ENCODE measurements at places on chromosomes 2 and 18.

- DNase-seq, result peak; percentile 14
Observed at GRCh38 chr2:112995346-112995920, 9.8 kb upstream of the IL36A start.

GRCh38 chr18:23688528-23688927 lies 725 bp upstream of the LAMA3 start:
- no peak for DNase-seq

- no peak for DNase-seq
Observed at GRCh38 chr2:20093263-20094141, 42.1 kb upstream of the LAPTM4A start.

DNA sequence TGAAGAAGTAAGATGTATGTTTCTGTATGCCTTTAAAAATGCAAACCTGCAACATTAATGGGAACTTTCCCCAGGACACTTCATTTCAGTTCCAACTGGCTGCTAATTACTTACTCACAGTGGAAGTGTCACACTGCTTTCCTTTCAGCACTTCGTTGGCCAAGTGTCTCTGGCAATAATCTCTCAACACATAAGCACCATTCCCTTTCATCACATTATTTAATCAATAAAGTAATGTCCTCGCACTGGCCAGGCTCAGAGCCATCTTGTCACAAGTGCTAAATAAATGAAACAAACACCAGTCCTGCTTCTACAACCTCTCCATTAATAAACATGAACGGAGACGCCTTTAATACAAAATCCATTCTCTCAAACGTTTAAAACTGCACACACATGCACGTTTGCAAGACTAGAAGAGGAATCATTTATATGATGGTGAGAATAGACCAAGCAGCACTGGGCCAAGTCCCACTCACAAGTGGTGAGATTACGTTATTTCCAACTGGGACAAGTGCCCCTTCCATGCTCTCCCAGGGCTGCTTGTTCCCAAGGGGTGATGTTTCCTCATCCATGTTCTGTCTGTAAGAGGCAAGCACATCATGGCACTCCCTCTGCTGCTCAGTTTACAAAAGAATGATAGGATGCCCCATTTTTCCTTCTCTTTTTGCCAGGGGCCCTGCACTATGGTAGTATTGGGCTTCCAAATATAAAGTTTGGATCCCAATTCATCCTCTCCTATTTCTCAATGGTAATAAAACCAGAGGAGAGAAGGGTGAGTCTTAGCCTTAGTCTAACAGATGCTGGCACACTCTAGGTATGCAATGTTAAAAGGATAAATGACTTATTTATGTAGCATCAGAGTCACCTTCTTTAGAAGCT lies 56.8 kb upstream of the ETAA1 start:
- no peak for DNase-seq

GRCh38 chr2:84980263-84980983 lies 9.5 kb downstream of the KCMF1 start:
- no peak for DNase-seq

- DNase-seq, result peak; percentile 9
Observed at GRCh38 chr2:217434180-217434975, 568.4 kb downstream of the TNS1 start.

GRCh38 chr18:35239314-35239713 lies 1.5 kb upstream of the ZNF397 start:
- no peak for DNase-seq
